ENCODE measurements at places on chromosomes 12 and 14.
A peak's percentile ranks its signal among the peaks of the same experiment; 100 is the strongest.

GRCh38 chr14:58826845-58827686, 189.3 kb downstream of the DACT1 start:
- no peak for DNase-seq

DNA sequence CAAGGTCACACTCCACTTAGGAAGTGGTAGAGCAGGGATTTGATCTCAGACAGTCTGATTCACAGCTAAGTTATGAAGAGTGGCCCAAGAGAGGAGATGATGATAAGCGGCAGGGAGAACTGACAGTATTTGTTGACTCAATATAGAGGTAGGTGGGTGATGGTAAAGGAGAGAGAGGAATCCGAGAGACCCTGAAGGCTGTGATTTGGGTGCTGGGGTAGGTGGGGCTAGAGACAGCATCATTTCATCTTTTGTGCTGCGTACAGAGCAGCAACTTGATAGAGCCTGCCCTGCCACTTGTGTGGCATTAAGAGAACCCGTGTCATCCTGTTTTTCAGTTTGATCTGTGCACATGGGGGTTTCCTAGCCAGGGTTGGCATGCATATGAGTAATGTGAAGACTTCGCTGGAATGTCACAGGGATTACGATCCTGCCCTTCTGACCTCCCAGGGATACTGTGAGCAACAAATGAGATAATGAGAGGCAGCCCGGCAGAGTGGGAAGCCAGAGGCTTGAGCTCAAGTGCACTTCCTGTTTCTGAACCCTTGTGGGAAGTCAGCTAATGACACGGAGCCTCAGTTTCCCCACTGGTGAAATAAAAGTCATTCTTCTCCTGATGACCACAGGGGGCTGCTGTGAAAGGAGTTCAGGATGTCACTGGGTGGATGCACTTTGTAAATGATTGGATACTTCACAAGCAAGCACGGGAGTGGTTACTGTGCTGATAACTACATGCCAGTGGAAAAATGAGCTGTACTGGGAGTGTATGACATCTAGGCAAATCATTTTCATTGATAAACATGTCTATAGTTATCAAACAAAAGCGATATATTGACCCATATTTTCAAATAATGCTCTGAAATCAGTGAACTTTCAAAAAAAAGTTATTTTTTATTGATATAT, 59.5 kb upstream of the IGF1 start:
- no peak for DNase-seq

DNA sequence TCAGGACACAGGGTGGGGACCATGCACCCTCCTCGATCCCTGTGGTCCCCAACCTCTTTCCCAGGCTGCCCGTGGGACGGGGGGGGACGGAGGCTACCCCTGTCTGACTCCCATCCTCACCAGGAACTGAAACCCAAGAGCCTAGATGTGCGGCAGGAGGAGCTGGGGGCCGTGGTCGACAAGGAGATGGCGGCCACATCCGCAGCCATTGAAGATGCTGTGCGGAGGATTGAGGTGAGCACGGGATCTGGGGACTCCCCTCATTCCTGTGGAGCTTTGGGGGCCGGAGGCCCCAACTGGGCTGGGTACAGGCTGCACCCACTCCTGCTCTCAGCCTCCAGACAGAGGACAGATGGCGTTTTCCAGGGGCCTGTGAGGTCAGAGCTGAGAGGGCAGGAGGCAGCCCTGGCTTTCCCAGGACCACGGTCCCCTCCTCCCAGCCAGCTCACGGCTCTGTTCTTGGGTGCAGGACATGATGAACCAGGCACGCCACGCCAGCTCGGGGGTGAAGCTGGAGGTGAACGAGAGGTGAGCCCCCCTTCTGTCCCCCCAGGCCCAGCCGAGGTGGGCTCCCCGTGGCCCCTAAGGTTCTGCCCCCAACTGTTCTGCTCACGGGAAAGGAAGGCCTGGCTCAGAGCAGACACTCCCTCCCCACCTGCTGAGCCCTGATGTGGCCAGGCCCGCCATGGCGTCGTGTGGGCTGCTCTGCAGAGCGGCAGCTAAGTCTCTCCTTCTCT, 24.2 kb downstream of the HIP1R start:
- DNase-seq: no peak

DNA sequence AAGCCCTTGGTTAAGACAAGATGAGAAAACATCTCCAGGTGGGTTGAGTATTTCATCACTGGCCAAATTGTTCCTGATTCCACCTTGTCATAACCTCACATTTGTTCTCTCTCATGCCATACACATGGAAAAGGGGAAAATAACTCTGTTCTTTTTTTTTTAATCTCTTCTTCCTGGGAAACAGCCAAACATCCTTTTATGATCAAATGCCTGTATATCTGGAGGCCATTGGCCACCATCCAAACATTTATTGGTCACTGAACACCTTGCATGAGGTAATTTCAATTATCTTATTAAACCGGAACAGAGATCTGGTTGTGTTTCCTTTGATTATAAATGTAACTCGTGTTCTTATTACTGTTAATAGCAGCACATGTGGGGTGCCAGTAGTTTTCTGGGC, 469.6 kb downstream of the NPAS3 start:
- DNase-seq: no peak

GRCh38 chr14:50452979-50453705, 56.5 kb upstream of the CDKL1 start:
- DNase-seq: no peak

GRCh38 chr14:64823305-64823861, 56.3 kb downstream of the SPTB start:
- peak; percentile 68 for DNase-seq

DNA sequence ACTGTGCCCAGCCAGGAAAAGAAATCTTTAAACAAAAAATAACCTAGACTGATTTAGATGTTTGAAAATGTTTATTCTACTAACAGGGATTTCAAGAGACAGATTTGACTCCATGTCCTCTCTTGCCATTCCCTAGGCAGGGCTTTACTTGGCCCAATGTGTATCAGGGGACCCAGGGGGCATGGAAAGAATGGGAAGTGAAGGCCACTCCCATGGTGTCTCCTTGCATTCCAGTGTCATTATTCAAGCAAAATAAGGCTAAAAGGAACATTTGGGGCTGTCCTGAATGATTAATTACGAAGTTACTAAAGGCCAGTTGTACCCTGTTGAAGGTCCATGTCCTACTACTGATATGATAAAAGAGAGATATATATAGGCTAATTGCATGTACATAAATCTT, 151.9 kb upstream of the ATF7IP start:
- no peak for DNase-seq

- DNase-seq: no peak
These were observed 100.8 kb upstream of the BBS10 start for GRCh38 chr12:76449016-76449415.

DNA sequence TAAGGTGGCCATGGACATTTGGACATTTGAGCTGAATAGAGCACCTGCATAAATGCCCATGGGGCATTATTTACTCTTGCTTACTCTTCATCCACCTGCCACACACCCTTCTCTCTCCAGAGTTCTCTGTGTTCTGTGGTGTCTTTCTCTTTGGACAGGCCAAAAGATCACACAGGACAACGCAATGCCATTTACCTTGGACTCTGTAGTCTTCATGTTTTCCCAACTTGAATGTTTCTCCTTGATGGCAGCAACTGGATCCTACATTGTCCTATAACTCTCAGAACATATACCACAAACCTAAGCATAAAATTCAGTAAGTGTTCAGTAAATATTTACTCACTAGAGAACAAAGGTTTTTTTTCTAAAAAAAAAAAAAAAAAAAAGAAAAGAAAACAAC, 41.7 kb upstream of the PTHLH start:
- no peak for DNase-seq

GRCh38 chr14:99236386-99237138, 35.4 kb downstream of the BCL11B start:
- no peak for DNase-seq

DNA sequence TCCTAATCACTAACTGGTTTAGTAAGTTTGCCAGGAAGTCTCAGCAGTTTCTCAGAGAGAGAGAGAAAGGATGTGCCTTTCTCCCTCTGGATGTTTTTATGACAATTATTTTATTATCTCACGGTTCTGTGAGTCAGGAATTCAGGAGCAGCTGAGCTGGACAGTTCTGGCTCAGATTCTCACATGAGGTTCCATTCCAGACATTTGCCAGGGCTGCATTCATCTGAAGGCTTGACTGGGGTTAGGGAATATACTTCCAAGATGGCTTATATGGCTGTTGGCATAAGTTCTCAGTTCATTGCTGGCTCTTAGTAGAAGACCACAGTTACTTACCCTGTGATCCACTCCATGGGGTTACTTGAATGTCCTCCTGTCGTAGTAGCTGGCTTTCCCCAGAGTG, 101.2 kb upstream of the ATF7IP start:
- no peak for DNase-seq

DNA sequence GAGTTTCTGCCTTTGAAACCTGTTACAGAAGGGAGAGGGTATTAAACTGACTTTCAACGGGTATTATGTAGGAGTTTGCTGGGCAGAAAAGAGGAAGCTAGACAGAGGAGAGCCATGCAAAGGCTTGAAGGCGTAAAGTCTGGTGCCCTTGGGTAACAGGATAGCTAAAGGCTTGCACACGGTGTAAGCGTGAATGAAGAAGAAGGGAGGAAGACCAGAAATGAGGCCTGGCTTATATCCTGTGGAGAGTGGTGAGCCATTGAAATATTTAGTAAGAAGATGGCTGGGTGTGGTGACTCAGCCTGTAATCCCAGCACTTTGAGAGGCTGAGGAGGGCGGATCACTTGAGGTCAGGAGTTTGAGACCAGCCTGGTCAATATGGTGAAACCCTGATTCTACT, 22.6 kb downstream of the SUDS3 start:
- DNase-seq: no peak

DNA sequence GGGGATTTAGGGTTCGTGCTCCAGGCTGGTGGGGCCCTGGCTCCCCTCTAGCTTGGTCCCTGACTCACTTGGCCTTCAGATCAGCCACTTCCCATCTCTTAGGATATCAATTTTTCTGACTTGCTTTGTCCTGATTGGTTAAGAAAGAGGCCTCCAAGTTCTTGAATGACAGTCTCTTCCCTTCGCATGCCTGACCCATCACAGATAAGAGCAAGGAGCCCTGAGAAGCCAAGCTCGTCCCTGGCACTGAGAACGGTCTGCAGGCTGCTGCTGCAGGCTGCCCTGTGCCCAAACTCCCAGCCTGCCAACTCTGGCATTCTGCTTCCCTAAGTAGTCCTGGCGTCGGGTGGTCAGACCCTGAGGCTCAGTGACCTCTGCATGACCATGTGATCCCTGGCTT, 794 bp upstream of the LRTM2 start:
- DNase-seq: no peak

DNA sequence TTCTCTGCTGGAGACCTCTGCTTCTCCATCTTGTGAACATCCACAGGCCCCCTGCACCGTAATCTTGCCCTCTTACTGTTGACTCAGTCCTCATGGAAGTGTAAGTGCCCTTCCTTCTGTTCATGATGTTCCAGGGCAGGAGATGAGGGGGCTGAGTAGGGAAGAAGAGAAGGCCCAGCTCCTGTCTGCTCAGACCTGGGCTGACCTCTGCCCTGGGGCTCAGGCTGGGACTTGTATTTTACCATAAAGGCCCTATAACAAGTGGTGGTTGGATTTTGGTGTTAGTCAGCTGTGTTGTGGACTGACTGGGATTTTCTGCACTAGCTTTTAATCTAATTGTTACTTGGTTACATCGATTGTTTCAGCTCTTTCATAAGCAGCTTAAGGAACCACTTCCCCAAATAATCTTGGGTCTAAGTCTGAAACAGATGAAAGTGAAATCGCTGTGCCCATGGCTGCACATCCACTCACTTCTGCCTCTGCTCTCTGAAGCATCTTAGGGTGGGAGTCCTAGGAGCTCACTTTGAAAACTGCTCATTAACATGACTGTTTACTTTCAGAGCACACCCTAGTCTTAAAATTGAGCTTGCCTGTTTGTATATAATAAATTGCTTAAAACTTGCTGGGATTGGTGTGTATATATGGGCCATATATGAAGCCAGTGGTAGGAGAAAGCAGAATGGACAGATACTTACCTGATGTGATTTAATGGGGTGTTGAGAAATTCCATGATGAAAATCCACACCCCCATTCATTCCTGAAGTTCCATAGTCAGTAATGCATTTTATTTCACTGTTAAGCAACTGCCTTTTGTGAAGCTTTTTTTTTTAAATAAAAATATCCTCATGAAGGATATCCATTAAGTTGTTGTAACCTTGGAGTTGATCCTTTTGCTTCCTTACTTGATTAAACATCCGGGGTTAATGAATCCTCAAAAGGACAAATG, 17.7 kb downstream of the C12orf71 start:
- no peak for DNase-seq

DNA sequence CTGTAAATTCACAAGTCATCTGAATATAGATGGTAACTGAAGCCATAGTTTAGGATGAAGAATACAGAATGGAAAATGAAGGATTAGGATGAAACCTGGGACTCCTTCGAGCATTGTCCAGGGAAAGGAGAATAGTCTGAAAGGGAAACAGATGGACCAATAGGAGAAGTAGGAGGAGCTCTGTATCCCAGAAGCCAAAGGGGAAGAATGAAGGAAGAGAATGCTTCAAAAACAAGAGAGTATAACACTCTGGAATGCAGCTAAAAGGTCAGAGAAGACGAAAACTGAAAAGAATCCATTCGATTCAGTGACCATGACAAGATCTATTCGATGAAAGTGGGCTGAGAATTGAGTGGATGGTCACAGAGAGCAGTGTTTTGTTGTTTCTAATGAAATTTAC, 1.0 kb downstream of the GMFB start:
- DNase-seq: no peak

GRCh38 chr12:615620-616019, 47.6 kb downstream of the NINJ2 start:
- no peak for DNase-seq

- peak; percentile 76 for DNase-seq
These were observed 6.8 kb upstream of the BAZ2A start for GRCh38 chr12:56636675-56637540.

DNA sequence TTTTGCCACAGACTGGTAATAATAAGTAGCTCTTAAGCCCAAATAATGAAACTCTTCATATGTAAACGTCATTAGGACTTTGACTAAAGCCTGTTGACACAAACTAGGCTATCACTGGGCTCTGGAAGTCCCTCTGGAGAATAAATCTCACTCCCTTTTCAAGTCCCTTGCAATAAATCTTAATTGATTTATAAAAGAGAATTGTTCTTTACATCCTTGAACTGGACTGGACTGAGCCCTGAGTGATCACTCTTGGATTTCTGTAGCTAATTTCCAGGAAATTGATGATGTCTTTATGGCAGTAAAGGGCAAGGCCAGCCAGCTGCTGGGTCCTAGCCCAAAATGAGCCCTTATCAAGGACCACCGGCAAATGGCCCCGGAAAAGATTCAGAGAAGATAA, 1162.7 kb downstream of the BCL11B start:
- DNase-seq: no peak

- DNase-seq: no peak
These were observed 22.6 kb downstream of the DERA start for GRCh38 chr12:15933751-15934150.

- DNase-seq: no peak
These were observed 180.8 kb downstream of the ZFP36L1 start for GRCh38 chr14:68612049-68612448.

DNA sequence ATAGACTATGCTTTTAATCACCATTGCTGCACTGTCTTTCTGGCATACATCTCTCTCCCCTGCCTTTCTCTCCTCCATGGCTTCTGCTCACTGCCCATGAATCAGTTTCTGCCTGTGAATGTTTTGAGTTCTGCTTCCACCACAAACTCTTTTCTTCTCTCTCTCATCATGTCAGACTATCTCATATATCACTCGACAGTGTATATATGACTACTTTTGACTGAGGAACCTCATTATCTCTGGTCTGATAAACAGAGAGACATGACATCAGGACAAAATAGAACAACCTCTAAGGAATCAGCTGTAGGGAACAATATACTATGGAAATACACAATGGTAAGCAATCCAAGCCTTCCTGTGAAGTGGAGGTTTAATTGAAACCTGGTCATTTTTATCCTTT, 177.9 kb downstream of the FOXA1 start:
- DNase-seq: no peak

Measured in GM19239 (cell line).